ENCODE measurements at places on chromosomes 3 and 15. TPM values are rescaled to one million over a fixed set of nuclear protein-coding genes. Genes with fewer than 3 reads are reported as not detected.

The RAD18 gene
- 9.9 TPM for polyA plus RNA-seq

The XCR1 gene
- polyA plus RNA-seq: 0.80 TPM

The MGLL gene
- polyA plus RNA-seq: 14.7 TPM

The DNAH1 gene
- polyA plus RNA-seq: 7.8 TPM

The SAMD7 gene
- not detected for polyA plus RNA-seq

GRCh38 chr15:64426845-64427465 is 33.4 kb upstream of the ZNF609 start:
- peak; percentile 32 for DNase-seq

DNA sequence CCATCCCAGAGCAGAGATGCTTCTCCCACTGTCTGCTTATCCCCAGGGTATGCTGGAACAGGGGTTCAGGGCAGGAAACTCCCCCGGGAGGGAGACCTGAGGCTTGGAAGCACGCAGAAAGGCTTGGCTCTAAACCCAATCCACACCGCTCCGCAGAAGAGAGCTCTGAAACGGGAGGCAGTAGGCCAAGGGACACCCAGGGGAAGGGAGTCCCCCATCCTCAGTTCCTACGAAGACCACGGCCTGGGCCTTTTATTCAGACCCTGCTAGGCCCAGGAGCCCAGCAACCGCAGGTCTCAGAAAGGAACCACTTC is 1.8 kb upstream of the HAPLN3 start:
- DNase-seq: no peak

DNA sequence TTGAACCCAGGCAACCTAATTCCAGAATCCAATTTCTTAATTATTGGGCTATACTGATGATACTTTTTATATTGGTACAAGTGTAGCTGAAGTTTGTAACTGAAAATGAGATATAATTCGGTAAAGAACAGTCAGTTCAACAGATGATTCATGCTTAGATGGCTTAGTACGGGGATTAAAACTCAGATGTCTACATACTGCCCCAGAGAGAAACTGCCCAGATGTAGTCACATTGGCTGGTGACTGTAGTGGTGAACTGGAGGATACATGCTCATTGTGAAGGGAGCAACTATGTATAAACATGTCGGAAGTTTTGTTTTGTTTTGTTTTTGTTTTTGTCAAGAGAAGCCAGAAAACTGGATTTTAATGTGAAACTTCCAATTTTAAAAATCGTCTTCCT is 179.6 kb downstream of the ADAMTSL3 start:
- DNase-seq: no peak

DNA sequence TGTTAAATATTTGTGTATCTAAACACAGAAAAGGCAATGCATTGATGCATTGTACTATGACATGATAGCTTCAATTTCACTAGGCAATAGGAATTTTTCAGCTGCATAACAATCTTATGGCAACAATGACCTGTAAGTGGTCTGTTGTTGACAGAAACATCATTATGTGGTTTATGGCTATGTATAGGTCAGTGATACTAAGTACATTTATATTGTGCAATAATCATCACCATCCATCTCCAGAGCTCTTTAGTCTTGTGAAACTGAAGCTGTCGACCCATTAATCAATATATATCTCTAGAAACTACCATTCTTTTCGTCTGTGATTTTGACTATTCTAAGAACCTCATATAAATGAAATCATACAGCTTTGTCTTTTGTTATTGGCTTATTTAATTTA is 200.1 kb upstream of the ZNF717 start:
- DNase-seq: no peak

Data from right lung (tissue), 10 donors.